Esophagus muscularis mucosa (tissue), 4 donors: ENCODE measurements at places on chromosomes 7 and 10. TPM values are rescaled to one million over a fixed set of nuclear protein-coding genes. Genes with fewer than 3 reads are reported as not detected.

The GRID1 gene
- total RNA-seq = 1.2 TPM

The DPYSL4 gene
- 2.5 TPM for total RNA-seq

The ALOX5 gene
- 24.9 TPM for total RNA-seq

DNA sequence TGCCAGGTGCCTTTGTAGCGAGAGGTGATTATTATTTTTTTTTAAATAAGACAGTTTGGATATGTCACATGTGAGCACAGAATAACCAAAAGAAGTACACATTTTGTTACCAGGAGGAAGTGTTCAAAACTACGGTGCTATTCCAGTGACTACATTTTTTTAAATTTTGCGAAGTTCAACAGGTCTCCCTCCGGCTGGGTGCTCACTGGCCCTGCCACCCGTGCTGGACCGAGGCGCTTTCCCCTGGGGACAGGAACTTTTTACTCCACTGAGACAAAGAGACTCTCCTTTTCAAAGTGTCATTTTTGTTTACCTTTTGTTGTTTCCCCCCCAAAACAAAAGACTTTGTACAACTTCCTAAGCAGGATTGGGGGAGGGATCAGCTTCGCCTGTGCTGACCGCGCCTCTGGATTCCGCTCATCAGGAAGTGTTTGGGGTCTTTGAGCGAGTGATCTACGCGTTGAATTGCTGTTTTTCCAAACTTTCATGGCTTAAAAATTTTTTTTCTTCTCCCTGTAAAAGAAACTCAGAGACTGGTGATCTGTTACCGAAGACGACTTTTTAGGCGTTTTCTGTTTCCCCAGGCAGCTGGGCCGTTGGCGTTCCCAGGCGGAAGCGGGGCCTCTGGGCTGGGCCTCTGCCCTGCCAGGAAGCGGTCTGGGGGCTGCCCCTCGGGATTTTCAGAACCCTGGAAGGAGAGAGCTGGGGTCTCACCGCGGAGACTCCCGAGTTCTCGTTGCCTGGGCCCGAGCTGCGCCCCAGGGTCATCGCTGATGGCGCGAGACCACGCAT, 7.2 kb downstream of the EN2 start:
- no peak overlapping the region for H3K4me3 ChIP-seq
- H3K27me3 ChIP-seq = peaks cover 100% of the 10 kb centered on the region
- no peak overlapping the region for H3K27ac ChIP-seq
- peaks cover 25% of the 10 kb centered on the region for H3K4me1 ChIP-seq
- no peak for DNase-seq

DNA sequence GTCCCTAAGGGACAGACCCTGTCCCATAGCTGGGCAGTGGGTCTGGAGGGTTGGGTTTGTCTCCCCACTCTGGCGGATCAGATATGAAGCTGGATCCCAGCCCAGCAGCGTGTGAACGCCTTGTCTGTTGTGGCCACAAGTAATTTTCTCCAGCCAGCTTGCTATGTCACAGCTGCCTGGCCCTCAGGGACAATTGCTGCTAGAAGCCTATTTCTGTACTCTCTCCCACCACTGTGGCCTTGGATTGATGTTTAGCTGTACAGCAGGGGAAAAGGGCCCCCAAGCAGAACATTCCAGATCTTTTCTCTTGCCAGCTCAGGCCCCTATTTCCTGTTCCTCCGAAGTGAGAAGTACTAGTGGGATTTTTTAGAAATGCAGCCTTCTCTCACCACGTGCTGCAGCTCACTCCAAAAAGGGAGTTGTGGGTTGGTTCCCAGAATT, 53.5 kb upstream of the WAC start:
- DNase-seq = no peak
- H3K27ac ChIP-seq = no peak overlapping the region
- H3K36me3 ChIP-seq = no peaks in the 10 kb centered on the region
- no peaks in the 10 kb centered on the region for H3K27me3 ChIP-seq
- no peak overlapping the region for H3K4me3 ChIP-seq

DNA sequence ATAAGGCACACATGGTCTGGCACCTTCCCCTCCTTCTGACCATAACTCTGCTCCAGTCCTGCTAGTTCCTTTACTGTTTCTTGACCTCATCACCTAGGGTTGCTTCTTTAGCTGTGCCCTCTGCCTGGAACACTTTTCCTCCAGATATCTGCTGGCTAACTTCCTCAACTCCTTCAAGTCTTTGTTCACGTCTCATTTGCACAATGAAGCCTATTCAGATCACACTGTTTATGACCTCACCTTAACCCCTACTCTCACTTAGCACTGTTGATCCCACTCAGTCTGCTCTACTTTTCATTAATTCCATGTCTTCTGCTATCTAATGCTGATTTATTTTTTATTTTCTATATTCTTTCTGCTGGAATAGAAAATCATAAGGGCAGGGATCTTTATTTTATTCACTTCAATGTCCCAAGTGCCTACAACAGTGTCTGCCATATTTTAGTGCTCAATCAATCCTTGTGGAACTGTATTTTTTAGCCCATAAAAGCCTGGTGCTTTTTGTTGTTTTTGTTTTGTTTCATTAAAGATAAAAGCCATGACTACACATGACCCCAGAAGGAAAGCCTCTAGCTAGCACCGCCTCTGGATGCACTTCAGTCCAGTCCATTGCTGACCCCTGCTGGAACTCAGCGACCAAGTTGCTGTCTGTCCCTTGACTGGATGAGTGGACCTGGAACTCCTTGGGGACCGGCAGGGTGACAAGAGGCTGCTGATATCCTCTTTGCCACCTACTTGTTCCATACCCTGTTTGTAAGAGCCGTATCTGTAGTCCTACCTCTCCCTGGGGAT, 12.3 kb downstream of the KLF14 start:
- no peaks in the 10 kb centered on the region for H3K36me3 ChIP-seq
- H3K4me3 ChIP-seq = no peak overlapping the region
- no peaks in the 10 kb centered on the region for H3K27me3 ChIP-seq

GRCh38 chr10:69898524-69898923, 96.8 kb downstream of the COL13A1 start:
- no peak overlapping the region for H3K27ac ChIP-seq
- no peak for DNase-seq
- H3K36me3 ChIP-seq = no peaks in the 10 kb centered on the region
- peaks cover 23% of the 10 kb centered on the region for H3K4me1 ChIP-seq

- H3K27me3 ChIP-seq = no peaks in the 10 kb centered on the region
- peak; percentile 80 for DNase-seq
- H3K36me3 ChIP-seq = peaks cover 8% of the 10 kb centered on the region
- peaks cover 39% of the 10 kb centered on the region for H3K4me1 ChIP-seq
- H3K27ac ChIP-seq = no peak overlapping the region
- H3K4me3 ChIP-seq = no peak overlapping the region
These were observed 4.1 kb downstream of the CALU start for GRCh38 chr7:128743112-128743772.
